ENCODE measurements at places on chromosomes 11 and 22.

DNA sequence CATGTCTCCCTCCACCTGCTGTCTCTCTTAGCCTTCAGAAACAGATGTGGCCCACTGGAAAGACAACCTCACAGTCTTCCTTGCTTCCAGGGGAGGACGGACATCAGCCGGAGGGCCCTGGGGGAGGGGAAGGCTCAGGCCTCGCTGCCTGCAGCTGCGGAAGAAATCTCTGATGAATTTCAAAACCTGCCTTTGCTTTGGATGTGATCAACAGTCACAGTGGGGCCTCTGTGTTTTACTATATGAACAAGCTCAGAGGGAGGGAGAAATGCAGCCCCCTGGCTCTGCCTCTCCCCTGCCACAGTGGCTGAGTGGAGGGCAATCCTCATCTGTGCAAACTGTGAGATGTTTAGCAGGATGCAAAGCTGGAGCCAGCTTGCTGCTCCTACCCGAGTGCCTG is 282.8 kb downstream of the NTM start:
- no peak for DNase-seq

GRCh38 chr22:39926753-39927152 is 25.9 kb downstream of the GRAP2 start:
- no peak for DNase-seq

GRCh38 chr22:45843031-45843430 is 133.9 kb downstream of the WNT7B start:
- DNase-seq = no peak

DNA sequence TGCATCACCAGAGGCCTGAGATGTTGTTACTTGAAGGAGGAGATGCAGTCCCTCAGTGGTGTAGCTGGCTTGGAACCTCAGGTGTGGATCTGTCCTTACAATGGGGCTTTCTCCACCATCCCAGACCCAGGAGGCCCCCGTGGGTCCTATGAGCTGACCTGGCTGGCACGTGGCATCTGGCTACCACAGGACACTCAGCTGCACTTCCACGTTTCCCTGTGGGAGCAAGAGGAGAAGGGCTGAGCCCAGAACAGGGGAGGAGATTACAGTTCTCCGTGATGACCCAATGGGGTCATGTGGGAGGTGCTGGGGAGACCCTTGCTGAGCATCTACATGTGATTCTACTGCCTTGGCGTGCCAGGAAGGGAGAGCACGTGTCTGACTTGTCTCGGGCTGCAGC is 1448.4 kb downstream of the TBC1D22A start:
- DNase-seq = no peak

DNA sequence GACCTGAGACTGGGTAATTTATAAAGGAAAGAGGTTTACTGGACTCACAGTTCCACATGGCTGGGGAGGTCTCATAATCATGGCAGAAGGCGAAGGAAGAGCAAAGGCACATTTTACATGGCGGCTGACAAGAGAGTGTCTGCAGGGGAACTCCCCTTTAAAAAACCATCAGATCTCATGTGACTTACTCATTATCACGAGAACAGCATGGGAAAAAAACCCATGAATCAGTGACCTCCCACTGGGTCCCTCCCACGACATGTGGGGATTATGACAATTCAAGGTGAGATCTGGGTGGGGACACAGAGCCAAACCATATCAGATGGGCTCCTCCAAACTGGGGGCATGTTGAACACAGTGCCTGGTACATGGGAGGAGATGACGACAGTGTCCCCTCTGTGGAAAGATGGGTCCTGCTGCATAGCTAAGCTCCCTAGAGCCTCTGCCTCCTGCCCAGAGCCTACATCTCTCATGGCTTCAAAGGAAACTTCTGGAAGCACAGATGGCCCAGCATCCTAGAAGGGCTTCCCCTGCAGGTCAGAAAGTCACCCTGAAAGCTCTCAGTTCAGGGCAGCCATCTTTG is 46.1 kb downstream of the MYEOV start:
- no peak for DNase-seq

- no peak for DNase-seq
Measured at GRCh38 chr11:108167624-108168023, 46.3 kb downstream of the ACAT1 start.

- DNase-seq = no peak
Measured at GRCh38 chr22:43862074-43862881, at the start of gene SULT4A1. SULT4A1 (minus strand) TSS chr22:43862513; CDS start chr22:43862382, 131 bp downstream.

- DNase-seq = no peak
Measured at GRCh38 chr11:124672536-124673215, 863 bp downstream of the SIAE start.

DNA sequence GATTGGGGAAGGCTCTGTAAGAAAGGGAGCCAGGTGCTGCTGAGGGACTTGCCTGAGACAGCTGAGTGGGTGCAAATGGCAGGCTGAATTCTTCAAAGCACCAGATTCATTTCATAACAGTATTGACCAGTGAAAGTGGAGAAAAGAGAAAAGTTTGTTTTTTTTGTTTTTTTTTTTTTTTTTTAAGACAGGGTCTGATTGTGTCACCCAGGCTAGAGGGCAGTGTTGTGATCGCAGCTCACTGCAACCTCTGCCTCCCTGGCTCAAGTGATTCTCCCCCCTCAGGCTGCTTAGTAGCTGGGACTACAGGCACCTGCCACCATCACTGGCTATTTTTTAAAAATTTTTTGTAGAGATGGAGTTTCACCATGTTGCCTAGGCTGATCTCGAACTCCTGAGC is 494.0 kb downstream of the MIAT start:
- DNase-seq = no peak

DNA sequence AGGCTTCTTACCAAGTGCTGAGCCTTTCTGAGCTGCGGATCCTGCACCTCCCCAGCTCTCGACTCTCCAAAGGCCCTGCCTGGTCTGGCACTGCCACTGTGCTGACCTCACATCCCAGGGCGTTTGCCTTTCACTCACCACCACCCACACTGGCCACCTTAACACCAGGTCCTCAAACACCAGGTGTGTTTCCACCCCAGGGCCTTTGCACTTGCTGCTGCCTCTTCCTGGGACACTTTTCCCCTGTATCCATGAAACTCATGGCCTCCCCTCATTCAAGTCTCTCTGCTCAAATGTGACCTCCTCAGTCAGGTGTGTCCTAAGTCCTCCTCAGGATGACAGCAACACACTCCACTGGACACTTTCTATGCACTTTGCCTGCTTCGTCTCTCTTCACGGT is 51.4 kb upstream of the ANO1 start:
- DNase-seq = no peak

DNA sequence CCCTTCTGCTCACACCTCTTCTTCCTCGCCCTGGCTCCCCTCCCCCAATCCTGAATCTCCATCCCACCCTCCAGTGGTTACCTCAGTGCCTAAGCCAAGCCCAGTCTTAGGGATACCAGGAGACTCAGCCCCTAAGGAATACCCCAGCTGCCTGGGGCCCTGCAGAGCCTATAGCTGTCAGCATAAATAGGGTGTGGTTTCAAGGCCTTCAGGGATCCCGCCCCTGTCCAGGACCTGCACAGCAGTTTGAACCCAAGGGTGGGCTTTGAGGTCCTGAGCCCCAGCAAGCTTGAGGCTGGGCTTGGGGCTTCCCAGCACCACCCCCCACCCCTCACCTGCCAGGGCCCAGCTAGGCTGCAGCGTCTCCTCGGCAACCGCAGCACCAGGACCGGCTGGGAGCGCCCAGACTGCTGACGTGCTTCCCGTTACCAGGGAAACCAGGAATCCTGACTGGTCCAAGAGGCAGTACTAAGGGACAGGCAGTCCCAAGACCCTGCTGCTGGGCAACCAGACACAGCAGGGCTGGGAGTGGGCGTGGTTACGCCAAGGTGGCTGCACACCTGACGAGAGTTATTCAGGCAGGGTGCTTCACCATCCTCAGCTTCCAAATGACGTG is 13.7 kb downstream of the APBB1 start:
- DNase-seq = no peak

DNA sequence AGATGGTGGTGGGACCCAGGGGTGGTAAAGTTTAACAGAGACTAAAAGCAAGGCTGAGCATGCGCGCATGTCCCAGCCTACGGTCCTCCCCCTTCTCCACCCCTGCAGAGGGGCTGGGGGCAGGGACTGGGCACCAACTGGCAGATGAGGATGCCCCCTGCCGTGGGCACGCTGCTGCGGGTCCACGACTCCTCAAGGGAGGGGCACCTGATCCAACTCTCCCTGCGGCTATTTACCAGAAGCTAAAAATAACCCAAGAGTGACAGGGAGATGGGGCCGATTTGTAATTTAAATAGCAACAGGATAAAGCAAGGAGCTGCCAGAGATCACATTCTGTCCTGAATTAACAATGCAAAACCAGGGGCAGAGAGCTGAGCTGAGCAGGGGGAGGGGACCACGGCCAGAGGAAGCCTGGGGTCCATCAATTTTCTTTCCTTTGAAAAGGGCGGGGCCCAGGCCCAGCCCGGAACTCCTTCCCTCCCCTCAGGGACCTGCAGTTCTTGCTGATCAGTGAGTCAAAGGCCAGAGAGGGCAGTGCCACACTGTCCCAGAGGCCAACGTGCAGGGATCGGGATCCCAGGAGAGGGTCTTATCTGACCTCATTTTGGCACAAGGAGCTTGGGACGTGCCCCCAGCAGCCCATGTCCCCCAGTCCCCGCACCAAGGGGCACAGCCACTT is 8.1 kb upstream of the DGKZ start:
- no peak for DNase-seq

GRCh38 chr11:69578167-69578566 is 62.8 kb upstream of the CCND1 start:
- no peak for DNase-seq

DNA sequence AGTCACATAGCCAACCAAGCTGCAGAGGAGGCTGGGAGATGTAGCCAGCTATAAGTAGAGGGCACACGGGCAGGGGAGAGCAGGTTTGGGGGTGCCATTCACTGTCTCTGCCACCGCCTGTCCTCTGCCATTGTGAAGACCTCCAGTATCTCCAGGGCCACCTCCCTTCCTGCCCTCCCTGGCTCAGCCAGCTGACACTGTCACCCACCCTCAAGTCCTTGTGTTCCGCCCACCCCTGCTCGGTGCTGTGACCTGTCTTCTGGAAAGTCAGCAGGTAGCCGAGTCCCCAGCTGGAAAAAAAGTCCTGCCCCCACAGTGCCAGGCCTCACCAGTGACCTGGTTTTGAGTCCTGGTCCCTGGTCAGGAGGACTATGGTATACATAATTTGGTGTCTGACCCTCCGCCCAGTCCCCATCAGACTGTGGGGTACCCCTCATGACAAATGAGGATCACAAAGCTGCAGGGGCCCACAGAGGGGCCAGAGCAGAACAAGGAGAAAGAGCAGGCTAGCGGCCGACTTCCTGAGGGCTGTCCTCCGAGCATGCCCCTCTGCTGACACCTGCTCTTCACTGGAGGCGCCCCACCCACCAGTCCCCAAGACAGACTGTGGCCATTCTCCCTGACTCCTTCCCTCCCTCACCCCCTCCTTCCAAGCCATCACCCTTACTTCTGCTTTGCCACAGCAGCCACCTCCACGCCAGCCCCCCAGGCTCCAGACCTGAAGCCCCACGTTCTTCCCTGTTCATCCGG is 7.1 kb upstream of the IL2RB start:
- no peak for DNase-seq

GRCh38 chr11:117430293-117430955 is 102.8 kb downstream of the CEP164 start:
- DNase-seq = no peak

GRCh38 chr11:37689951-37690350 is 1091.9 kb upstream of the RAG2 start:
- no peak for DNase-seq

DNA sequence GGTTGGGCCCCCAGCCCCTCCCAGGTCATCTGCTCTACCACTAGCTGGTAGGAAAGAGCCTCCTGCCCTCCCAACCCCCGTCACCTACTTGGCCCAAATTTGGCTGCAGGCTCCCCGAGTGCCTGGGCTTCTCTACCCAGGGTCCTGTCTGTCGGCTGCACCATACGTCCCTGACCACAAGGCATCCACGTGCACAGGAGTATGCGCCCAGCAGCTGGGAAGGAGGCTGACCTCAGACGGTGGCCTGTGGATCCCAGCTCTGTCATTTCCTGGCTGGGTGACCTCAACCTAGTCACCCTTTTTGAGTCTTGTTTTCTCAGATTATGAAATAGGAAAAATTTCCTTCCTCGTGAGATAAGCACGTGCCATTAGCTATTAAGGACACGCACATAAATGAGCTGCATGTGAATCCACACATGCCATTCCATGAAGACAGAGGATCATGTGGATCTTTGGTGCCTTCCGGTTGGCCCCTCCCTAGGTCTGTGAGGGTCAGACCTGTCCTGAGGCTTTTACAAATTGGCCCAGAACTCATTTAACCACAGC is 13.7 kb downstream of the CYB561A3 start:
- DNase-seq = no peak

GRCh38 chr11:57460758-57461749 is 726 bp downstream of the RTN4RL2 start:
- no peak for DNase-seq

DNA sequence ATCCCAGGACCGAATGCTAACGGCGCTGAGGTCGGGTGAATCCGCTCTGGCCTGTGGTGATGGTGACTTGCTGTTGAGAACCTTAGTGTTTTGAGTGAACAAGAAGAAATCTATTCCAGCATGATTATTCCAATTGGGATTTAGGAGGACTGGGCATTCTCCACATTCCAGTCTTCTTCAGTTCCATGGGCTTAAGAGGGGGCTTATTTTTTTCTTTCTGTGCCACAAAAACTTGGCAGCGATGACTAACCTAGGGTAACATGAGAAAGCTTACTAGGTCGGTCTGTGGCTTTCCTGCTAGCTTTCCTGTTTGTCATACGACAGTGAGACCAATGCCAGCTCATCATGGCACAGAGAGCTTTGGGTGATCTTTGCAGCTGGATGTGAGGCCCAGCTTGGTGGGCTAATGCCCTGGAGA is 62.9 kb upstream of the ATXN10 start:
- no peak for DNase-seq

DNA sequence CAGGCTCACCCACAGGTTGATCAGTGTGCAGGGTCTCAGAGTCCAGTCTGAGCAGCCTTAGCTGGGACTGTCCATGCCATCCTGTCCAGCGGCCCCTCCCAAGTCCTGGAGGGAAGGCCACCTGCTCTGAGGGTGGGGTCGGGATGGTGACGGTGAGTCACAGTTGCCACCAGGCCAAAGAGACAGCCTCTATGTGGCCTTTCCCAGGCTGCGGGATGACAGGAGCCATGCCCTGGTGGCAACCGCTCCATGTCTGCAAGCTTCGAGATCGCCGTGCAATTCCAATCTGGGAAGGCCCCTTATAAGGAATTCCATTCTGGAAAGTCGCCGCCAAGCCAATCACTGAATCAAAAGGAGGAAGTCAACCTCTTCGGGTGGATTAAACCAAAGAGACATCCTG is 47.5 kb downstream of the RTL6 start:
- no peak for DNase-seq

- no peak for DNase-seq
Measured at GRCh38 chr11:63768237-63769041, at the start of gene ZFTA. ZFTA (minus strand) TSS chr11:63768775; CDS start chr11:63768622, 153 bp downstream.

GRCh38 chr11:69272831-69273485 is 21.0 kb upstream of the MYEOV start:
- DNase-seq = no peak

Data from esophagus squamous epithelium (tissue), 5 donors.